ENCODE measurements at places on chromosomes 3 and 15.
A peak's percentile ranks its signal among the peaks of the same experiment; 100 is the strongest.

DNA sequence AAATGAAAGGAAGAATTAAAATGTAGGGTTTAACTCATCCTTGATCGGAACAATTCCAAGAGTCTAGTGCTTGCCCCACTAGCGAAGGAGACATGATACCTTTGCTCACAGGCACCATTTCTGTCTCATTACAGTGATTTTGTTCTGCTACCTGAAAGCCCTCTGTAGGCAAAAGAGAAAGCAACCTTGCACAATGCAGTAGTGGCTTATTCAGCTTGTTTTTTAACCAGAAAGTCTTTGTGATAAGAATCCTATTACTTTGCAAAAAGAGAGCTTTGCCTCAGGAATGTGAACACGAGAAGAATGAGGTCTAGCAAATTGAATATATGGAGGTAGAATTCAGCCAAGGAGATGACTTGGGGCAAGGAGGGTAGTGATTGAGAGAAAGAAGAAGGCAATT, 684.4 kb downstream of the GRM7 start:
- no peaks in the 10 kb centered on the region for H3K4me1 ChIP-seq
- H3K27ac ChIP-seq: no peak overlapping the region
- no peaks in the 10 kb centered on the region for H3K27me3 ChIP-seq
- H3K36me3 ChIP-seq: no peaks in the 10 kb centered on the region

GRCh38 chr15:57395292-57395691, 19.0 kb downstream of the CGNL1 start:
- no peak for DNase-seq
- H3K27ac ChIP-seq: no peak overlapping the region
- no peaks in the 10 kb centered on the region for H3K36me3 ChIP-seq
- no peaks in the 10 kb centered on the region for H3K27me3 ChIP-seq

GRCh38 chr15:38842226-38842625, 277.6 kb upstream of the RASGRP1 start:
- no peak for DNase-seq
- H3K36me3 ChIP-seq: no peaks in the 10 kb centered on the region
- no peak overlapping the region for H3K4me3 ChIP-seq
- no peaks in the 10 kb centered on the region for H3K4me1 ChIP-seq

GRCh38 chr3:193879864-193880242, 256.1 kb upstream of the HES1 start:
- no peak for DNase-seq
- H3K4me1 ChIP-seq: no peaks in the 10 kb centered on the region
- H3K27ac ChIP-seq: no peak overlapping the region
- H3K27me3 ChIP-seq: no peaks in the 10 kb centered on the region
- no peak overlapping the region for H3K4me3 ChIP-seq

- peak; percentile 81 for DNase-seq
- H3K4me1 ChIP-seq: peaks cover 27% of the 10 kb centered on the region
- no peaks in the 10 kb centered on the region for H3K36me3 ChIP-seq
- no peak overlapping the region for H3K4me3 ChIP-seq
- H3K27me3 ChIP-seq: no peaks in the 10 kb centered on the region
Measured at GRCh38 chr15:68303560-68304436, 26.3 kb downstream of the FEM1B start.

DNA sequence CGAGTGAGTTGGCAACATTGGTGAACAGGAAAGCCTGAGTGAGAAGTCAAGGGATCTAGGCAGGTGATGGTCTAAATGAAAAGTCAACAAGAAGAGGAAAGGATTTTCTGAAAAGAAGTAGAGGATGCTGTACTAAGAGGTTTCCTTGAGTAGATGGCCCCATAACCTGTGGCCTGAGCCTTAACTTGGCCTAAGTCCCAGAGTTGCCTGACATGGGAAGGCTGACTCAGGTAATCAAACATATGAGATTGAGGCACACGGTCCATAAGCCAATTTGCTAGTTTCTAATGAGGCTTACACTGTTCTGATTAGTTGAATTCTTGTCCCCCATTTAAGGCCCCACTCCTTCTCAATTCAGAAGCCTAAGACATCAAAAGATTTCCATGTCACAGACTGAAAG, 262.5 kb upstream of the LMCD1 start:
- no peaks in the 10 kb centered on the region for H3K36me3 ChIP-seq
- H3K27me3 ChIP-seq: no peaks in the 10 kb centered on the region
- no peak overlapping the region for H3K27ac ChIP-seq
- no peak for DNase-seq
- no peaks in the 10 kb centered on the region for H3K4me1 ChIP-seq
- no peak overlapping the region for H3K4me3 ChIP-seq

DNA sequence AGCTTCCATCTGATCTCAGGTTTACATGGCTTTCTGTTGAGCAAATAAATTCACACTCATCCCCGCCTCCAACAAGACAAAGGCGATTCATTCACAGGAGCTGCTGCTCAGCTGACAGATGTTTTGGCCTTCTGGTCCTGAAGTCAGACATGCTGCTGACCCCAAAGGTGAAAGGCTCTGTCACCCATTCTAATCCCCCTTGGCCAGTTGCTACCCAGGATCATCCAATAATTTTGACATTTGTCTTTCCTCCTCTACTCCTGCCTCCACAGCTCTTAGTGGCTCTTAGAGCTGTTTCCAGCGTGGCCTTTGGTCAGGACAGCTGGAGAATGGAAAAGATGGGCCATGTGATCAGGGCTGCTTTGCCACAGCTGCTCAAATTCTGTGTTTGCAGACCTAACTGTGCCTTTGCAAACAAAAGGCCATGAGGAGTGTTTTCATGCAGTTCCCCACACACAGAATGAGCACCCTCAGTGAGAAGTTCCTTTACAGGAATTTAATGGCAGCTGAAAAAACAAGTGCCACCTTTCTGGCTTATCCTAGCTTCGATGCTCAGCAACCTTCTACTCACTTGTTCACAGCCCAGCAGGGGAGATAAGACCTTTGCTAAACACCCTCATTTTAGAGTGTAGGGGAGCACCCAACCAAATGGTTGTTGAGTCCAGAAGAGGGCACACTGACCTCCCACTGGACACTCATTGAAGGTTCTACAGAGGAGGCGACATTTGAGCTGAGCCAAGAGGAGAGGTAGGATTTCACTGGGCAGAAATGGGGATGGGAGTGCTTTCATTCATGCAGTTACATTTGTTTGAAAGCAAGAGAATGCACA, 39.0 kb downstream of the CYP19A1 start:
- H3K4me1 ChIP-seq: no peaks in the 10 kb centered on the region
- H3K4me3 ChIP-seq: no peak overlapping the region

- H3K27me3 ChIP-seq: no peaks in the 10 kb centered on the region
- peaks cover 8% of the 10 kb centered on the region for H3K4me1 ChIP-seq
- no peak overlapping the region for H3K27ac ChIP-seq
- no peaks in the 10 kb centered on the region for H3K36me3 ChIP-seq
Measured at GRCh38 chr15:68503791-68504680, 72.1 kb upstream of the ITGA11 start.

DNA sequence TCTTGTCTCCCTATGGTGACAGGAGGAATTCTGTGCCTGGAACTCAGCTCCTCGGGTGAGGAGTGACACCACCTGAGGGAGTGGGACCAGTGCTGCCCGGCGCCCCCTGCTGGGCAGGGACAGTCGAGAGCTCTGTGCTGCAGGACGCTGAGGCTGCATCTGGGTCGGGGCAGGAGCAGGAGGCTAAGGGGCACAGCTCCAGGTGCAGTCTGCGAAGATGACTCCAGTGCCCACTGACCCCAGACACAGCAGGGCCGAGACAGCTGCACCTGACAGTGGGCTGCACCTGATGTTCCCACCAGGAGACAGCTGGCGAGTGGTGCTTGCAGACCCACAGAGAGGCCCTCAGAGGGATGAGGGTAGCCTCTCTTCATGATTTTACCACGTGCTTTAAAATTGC, 152.9 kb downstream of the ATP10A start:
- no peaks in the 10 kb centered on the region for H3K27me3 ChIP-seq
- DNase-seq: no peak
- no peaks in the 10 kb centered on the region for H3K36me3 ChIP-seq
- no peaks in the 10 kb centered on the region for H3K4me1 ChIP-seq

DNA sequence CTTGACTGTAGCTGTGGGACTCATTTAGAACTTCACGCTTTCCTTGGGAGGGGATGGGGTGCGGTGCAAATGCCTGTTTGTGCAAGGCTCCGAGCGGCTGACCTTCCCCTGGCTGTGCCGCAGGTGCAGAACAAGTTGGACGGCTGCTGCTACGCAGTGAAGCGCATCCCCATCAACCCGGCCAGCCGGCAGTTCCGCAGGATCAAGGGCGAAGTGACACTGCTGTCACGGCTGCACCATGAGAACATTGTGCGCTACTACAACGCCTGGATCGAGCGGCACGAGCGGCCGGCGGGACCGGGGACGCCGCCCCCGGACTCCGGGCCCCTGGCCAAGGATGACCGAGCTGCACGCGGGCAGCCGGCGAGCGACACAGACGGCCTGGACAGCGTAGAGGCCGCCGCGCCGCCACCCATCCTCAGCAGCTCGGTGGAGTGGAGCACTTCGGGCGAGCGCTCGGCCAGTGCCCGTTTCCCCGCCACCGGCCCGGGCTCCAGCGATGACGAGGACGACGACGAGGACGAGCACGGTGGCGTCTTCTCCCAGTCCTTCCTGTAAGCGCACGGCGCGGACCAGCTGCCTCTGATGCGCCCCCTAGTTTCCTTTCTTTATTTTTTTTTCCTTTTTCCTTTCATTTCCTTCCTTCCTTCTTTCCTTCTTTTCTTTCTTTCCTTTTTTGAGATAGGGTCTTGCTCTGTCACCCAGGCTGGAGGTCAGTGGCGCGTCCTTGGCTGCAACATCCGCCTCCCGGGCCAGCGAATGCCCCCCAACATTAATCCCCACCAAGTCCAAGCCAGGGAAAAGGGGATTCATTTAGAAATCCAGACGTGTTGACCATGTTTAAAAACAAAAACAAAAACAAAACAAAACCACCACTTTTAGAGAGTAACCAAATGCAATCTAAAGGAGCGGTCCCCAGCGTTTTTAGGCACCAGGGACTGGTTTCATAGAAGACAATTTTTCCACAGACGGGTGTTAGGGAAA, 42.7 kb downstream of the EIF2AK4 start:
- no peak for DNase-seq
- no peaks in the 10 kb centered on the region for H3K27me3 ChIP-seq
- peak overlapping the region; percentile 61 for H3K4me3 ChIP-seq
- peaks cover 14% of the 10 kb centered on the region for H3K36me3 ChIP-seq

DNA sequence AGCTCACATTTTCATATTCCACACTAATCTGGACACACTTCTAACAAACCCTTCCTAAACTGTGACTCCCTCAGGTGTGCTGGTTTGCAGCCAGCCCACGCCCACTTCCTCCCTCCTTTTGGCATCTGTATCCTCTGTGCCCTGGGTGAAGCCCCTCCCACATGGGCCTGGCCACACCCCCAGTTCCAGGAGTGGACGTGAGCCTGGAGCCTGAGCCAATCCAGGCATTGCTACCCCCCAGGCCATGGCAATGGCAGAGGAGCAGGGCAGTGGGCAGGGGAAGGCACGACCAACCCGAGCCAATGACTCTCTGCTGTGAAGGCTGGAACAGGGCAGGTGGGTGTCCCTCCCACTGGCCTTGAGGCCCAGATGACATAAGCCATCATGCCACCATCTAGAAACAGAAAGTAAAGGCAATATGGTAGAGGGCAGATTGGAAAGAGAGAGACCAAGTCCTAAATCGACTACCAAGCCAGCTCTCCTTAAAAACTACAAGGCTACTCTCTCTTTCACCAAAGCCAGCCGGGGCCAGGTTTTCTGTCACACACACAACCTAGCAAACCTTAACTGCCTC, 18.6 kb downstream of the FAM174B start:
- peaks cover 24% of the 10 kb centered on the region for H3K4me1 ChIP-seq
- no peaks in the 10 kb centered on the region for H3K27me3 ChIP-seq
- no peak for DNase-seq
- no peaks in the 10 kb centered on the region for H3K36me3 ChIP-seq
- no peak overlapping the region for H3K4me3 ChIP-seq
- H3K27ac ChIP-seq: no peak overlapping the region

- H3K27me3 ChIP-seq: no peaks in the 10 kb centered on the region
- no peaks in the 10 kb centered on the region for H3K36me3 ChIP-seq
- H3K4me3 ChIP-seq: no peak overlapping the region
- peaks cover 12% of the 10 kb centered on the region for H3K4me1 ChIP-seq
- no peak overlapping the region for H3K27ac ChIP-seq
- no peak for DNase-seq
Measured at GRCh38 chr3:108407886-108408285, 102.5 kb downstream of the MYH15 start.

- peaks cover 38% of the 10 kb centered on the region for H3K4me1 ChIP-seq
- no peaks in the 10 kb centered on the region for H3K36me3 ChIP-seq
- no peak for DNase-seq
- no peak overlapping the region for H3K4me3 ChIP-seq
- H3K27me3 ChIP-seq: no peaks in the 10 kb centered on the region
Measured at GRCh38 chr3:188361888-188362287, 207.9 kb downstream of the LPP start.

GRCh38 chr3:41638381-41638780, 323.5 kb downstream of the ULK4 start:
- no peak overlapping the region for H3K27ac ChIP-seq
- H3K4me1 ChIP-seq: no peaks in the 10 kb centered on the region
- no peak for DNase-seq
- H3K27me3 ChIP-seq: no peaks in the 10 kb centered on the region
- H3K4me3 ChIP-seq: no peak overlapping the region

- H3K27me3 ChIP-seq: no peaks in the 10 kb centered on the region
- peak within 1 kb of the TSS; percentile 88 for H3K27ac ChIP-seq
- peak within 1 kb of the TSS; percentile 59 for H3K4me3 ChIP-seq
- H3K4me1 ChIP-seq: peaks cover 42% of the 10 kb centered on the region
- no peaks in the 10 kb centered on the region for H3K36me3 ChIP-seq
Measured at GRCh38 chr3:25427942-25428788, at the start of gene RARB. Gene RARB (plus strand): TSS chr3:25428263. CDS start chr3:25428732, 469 bp downstream.

DNA sequence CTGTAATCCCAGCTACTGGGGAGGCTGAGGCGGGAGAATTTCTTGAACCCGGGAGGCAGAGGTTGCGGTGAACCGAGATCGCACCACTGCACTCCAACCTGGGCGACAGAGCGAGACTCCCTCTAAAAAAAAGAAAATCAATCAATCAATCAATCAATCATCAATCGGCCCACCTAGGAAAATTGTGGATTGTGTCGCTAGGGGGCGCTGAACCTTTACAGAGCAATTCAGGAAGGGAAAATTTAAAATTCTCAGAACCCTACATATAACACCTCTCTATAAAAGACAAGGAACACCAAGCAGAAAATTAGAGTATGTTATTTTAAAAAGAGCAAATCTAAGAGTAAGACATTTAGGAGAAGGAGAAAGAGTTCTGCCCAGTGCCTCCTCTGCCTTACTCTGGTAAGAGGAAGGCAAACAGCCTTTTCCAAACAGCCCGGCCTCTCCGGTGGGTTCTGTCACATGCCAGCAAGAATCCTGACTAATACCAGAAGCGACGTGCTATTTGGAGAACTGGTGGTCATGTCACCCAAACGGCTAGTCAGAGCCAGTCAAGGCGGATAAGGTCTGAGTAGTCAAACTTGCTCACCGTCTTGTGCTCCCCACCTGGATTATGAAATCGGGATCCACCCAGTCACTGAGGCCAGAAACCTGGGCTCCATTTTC, 22.3 kb upstream of the SMCO1 start:
- no peak for DNase-seq
- H3K27me3 ChIP-seq: no peaks in the 10 kb centered on the region
- no peaks in the 10 kb centered on the region for H3K4me1 ChIP-seq
- H3K36me3 ChIP-seq: no peaks in the 10 kb centered on the region
- H3K4me3 ChIP-seq: no peak overlapping the region

GRCh38 chr3:47612879-47613278, 34.2 kb upstream of the CSPG5 start:
- H3K4me1 ChIP-seq: peaks cover 8% of the 10 kb centered on the region
- no peak for DNase-seq
- H3K27me3 ChIP-seq: no peaks in the 10 kb centered on the region
- H3K4me3 ChIP-seq: no peak overlapping the region
- H3K36me3 ChIP-seq: no peaks in the 10 kb centered on the region
